ENCODE measurements at places on chromosomes 11 and 22.
A peak's percentile ranks its signal among the peaks of the same experiment; 100 is the strongest.

- DNase-seq, result no peak
Observed at GRCh38 chr11:27064086-27064485, 23.5 kb downstream of the BBOX1 start.

DNA sequence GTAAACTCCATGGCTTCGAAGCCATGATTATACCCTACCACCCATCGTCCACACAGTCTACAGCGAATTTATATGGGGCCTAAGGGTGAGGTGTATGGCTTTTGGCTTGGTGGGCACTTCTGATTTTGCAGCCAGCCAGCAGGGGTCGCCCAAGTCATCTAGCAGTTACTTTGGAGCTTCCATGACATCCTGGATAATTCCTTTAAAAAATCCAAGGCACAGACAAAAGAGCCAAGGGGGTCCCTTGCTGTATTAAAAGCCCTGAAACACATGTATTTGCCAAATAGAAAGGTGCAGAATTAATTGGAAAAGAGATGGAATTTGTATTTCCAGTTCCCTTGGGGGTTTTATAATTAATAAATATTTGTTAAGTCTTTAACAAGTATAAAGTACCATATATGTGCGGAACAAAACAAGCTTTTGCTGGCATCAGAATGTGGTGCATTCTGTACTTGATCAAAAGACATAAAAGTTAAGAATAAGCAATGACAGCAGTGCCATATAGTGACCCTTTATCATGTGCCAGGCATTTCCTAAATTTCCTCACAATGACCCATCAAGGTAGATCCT lies 132.8 kb upstream of the PITPNB start:
- peak; percentile 29 for DNase-seq

DNA sequence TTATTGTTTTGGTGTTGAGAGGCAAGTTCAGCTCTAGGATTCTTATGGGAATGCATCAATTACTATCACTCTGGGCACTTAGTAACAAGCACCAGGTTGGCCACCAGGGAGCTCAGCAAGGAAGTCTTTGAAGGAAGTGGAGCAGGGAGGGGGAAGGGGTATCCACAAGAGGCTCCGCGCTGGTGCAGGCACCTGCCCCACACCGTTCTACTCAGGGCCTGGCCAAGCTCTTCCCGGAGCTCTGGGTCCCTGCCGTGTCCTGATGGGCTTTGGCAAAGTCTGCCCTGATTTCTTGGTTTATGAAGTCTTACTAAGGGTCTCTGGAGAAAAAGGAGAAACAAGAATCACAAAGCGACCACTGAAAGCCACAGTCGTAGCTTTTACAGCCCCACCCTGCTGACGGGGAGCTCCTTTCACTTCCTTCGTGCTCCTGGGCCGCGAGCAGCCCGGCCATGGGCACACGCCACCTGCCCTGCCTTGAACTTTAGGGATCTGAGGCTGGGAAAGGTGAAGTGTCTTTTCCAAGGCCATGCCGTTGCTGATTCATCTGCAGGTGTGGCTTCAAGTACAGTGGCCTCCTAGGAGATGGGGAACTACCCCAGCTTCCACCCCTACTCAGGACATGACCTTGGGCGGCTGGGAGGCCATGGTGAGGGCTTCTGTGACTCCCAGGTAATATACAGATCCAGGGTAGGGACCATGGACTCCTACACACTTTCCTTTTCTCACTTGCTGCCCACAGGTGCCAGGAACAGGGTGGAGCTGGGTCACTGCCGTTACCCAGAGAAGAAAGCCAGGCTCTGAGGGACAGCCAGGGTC lies 15.9 kb upstream of the LRRC32 start:
- DNase-seq, result no peak

GRCh38 chr11:75424396-75424795 lies 8.6 kb downstream of the KLHL35 start:
- no peak for DNase-seq

GRCh38 chr11:24171869-24172268 lies 325.0 kb upstream of the LUZP2 start:
- no peak for DNase-seq
